Stimulated activated CD4-positive, alpha-beta T cell treated with anti-CD3 and anti-CD28 coated beads, Interleukin-15, amount 100 ng/mL, for 1 hour (primary cell): ENCODE measurements at places on chromosomes 12 and 14.

DNA sequence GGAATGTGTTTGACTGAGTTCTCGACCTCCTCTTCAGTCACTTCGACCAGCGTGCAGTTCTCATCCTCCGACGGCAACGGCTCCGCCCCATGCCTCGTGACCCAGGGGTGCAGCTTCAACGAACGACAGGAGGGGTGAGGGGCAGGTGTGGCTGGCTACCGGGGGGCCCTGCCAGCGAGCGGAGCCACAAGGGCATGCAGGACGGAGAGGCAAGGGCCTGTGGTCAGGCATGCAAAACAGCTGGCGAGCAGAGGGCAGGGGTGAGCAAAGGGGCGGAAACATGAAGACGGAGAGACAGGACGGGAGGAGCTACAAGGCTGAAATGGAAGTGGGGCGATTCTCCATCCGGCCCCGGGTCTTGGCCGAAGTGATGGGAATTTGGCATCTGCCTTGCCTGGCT, 38.7 kb downstream of the P2RX4 start:
- DNase-seq, result no peak

DNA sequence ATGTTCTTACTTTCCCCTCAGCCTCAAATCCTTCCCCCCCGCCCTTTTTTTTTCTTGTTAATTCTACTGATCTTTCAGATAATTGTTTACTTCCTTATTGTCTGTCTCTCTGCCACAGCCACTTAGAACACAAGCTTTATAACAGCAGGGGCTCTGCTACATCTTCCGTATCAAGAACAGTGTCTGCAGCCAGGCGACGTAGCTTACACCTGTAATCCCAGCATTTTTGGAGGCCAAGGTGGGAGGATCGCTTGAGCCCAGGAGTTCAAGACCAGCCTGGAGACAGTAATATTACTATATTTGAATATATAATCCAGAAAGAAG, 5.4 kb downstream of the SOS2 start:
- DNase-seq, result no peak

DNA sequence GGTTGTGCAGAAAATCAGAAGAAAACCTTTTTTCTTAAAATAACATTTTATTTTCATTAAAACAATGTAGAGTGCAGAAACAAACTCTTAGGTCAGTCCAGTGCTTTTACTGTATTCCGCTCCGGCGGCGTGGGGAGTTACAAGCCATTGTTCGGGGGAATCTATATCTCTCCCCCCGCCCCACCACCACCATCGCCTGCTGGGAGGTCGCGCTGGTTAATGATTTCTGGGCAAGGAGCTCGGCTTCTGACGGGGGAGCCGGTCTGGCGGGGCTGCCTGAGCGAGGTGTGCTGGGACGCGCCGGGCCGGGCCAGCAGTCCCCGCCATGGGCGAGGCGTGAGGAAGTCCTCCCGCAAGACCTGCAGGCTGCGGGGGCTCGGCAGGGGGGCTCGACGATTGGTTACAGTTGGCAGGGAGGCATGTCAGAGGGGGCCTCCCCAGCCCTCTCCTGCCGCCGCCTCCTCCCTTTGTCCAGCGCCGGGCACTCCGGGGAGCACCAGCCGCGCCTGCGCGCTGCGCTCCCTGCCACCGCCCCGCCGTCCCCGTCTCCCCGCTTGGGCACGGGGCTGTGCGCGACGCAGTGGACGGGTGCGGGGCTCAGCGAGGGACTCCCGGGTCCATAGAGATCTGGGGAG, 1.0 kb upstream of the DUSP6 start:
- no peak for DNase-seq

DNA sequence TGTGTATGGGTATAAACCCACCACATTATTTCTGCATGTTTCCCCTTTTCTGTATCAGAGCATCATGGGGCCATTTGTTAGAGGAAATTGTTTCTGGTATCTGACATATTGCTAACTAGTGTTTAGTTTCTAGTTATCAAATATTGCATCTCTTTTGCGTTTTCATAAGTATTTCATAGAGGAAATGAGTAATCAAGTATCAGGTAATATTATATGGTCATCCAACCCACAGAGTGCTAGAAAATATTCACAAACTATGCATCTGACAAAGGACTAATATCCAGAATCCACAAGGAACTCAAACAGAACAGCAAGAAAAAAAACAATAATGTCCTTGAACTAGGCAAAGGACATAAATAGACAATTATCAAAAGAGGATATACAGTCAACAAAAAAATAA, 258.9 kb upstream of the LRIG3 start:
- DNase-seq, result no peak

GRCh38 chr12:29543036-29543435, 45.5 kb upstream of the OVCH1 start:
- no peak for DNase-seq

DNA sequence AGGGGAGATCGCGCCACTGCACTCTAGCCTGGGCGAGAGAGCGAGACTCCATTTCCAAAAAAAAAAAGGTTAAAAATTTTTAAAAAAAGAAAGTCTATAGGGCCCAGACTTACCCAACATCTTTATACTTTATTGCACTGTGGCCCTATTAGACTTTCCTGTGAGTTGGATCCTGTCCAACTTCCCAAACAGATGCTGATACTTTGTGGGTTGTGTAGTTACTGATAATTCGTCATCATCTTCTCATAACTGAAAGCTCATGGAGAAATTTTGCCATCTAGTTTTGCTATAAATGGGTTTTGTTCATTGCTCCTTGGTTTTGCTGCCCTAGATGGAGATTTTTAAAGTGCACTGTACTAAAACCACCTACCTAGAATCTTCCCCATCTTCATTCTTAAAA, 31.1 kb downstream of the APOBEC1 start:
- DNase-seq, result no peak

GRCh38 chr14:64848239-64848638, 31.5 kb downstream of the SPTB start:
- no peak for DNase-seq

- DNase-seq, result no peak
Observed at GRCh38 chr14:79920180-79920692, 291.1 kb downstream of the DIO2 start.

DNA sequence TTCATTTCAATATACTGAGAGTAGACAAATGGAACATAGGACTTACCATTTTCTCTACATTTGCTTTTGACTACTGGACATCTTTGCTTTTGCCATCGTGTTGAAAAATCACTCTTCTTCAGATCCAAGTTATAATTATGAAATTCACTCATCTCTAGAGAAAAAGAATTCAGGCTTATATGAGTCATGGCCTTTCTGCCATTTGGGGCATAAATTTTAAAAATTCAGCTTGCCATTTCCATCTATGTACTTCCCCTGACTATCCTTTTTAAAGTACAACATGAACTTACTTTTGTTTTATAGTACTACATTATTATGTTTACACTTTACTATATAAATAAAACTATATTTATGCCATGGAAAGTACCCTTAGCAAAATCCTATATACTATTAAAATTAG, 3.0 kb downstream of the KLRK1 start:
- no peak for DNase-seq

DNA sequence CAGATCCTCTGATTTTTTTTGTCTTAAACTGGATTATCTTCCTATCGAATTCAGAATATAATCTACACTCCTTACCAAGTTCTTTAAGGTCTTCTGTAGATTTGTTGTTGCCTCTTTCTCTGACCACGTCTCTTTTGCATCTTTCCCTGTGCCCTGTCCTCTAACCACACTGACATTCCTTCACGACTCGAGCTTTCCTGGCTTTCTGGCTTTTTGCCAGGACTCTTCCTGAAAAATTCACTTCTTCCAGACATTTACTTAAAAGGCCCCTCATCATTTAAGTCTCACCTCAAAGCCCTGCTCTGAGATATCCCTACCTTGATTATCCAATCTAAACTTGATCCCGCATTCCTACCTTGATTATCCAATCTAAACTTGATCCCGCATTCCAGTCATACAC, 422.3 kb upstream of the DCN start:
- DNase-seq, result no peak

- no peak for DNase-seq
Observed at GRCh38 chr12:5746036-5746908, 198.8 kb downstream of the ANO2 start.

- DNase-seq, result no peak
Observed at GRCh38 chr14:69612783-69613130, 1.4 kb downstream of the SUSD6 start.

GRCh38 chr14:105378873-105379685, 19.3 kb upstream of the TEX22 start:
- DNase-seq, result no peak

DNA sequence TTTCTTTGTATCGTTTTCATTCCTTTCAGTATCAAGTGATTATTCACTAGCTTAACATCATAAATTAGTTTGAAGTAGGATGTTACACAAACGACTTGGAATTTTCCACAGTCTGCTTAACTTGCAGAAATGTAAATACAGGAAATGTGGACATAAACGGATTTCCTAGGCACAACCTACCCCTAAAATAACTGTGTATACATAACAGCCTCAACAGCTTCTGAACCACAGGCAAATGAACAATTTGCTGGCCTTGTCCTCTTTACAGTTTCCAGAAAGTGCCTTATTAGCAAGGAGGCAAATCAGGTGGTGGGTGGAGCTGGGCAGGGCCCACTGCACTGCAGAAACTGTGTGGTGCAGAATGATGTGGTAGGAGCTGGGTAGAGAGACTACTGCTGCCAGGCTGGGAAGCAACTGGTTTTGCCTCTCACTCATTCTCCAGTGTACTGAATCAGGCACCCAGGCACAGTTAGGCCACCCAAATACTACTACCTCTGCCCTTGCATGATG, 14.1 kb downstream of the DRAM1 start:
- no peak for DNase-seq

- DNase-seq, result no peak
Observed at GRCh38 chr12:128685903-128686475, 137.8 kb downstream of the SLC15A4 start.

DNA sequence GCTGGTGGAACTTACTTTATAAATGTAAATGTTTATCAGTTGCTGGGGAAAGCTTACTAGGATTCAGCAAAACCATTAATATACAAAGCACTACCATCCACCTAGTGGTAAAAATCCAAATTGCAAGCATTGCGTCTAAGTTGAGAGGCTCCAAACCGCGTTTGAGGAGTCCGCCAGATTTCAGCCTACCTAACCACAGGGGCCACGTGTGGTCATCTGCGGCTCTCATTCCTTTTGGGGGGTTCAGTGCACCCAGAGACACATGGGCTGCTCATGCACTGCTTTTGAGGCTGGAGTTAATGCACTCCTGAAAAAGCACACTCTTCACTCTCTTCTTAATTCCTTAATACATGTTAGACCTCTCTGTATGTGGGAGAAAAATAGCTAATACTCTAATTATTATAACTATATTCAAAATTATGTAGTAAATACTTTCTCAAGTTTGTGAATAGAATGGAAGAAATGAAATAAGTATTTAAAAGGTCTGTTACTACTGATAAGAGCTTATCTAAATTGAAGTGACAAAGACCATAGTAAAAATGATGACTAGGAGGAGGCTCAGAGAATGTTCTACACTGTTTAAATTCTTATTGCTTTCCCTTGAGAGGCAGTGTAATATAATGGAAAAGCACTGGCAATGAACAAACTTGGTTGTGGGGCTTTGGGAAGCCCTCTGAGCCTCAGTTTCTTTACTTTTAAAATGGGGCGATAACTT, 41.4 kb upstream of the MANSC4 start:
- DNase-seq, result peak; percentile 6

DNA sequence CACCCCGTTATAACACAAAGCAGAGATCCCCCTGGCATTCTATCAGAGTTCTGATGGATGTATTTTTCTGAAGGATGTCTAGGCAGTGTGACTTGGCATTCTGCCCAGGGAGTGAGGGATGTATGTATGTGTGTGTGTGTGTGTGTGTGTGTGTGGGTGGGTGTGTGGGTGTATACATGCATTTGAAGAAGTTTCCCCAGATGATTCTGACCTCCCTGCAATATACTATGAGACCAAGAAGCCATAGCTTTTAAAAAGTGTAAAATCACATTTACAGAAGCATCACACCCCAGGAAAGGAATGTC, 59.7 kb upstream of the NAP1L1 start:
- DNase-seq, result no peak

GRCh38 chr12:42255221-42255865, 17.3 kb upstream of the YAF2 start:
- no peak for DNase-seq

GRCh38 chr14:83533734-83534133, 1996.2 kb upstream of the FLRT2 start:
- DNase-seq, result no peak

DNA sequence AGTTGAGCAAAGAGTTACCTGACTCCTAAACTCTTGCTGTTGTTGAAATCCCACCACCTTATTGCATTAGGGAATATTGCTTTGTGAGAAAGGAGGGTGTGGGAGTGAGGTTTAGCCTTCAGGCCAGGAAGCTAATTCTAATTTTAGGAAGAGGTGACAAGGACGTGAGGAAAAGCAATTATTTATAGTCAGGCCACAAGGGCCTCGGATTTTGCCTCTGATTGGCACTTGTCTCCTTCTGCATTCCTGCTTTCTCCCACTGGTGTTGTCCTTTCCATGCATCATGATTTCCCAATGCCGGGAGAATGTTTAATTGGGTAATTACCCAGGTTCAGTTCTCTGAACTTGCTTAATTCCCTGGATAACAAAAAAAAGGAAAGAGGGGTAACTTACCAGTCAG, 37.9 kb upstream of the SLC38A2 start:
- DNase-seq, result no peak

- DNase-seq, result no peak
Observed at GRCh38 chr14:67133595-67134441, 55.4 kb upstream of the GARIN2 start.

GRCh38 chr12:69392179-69392928, 32.8 kb downstream of the YEATS4 start:
- no peak for DNase-seq

DNA sequence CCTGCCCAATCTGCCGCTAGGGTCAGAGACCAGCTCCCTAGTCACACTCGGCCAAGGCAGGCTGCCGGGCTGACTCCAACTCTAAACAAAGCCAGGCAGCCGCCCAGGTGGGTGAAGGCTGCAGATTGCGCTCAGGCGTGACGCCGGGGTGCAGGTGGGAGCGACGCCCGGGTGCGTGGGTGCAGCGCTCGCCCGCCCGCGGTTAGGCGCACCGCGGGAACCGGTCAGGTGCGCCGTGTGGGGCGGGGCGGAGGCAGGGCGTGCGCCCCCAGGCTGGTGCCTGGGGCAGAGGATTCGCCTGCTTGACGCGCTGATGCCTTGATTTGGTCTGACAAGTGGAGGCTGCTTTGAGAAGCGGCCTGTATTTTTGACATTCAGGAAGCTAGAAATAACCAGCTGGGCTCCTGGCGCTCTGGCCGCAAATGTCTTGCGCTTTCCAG, 126.7 kb upstream of the HIF1A start:
- DNase-seq, result peak; percentile 8

GRCh38 chr14:68756734-68757133, 36.1 kb downstream of the ZFP36L1 start:
- no peak for DNase-seq

DNA sequence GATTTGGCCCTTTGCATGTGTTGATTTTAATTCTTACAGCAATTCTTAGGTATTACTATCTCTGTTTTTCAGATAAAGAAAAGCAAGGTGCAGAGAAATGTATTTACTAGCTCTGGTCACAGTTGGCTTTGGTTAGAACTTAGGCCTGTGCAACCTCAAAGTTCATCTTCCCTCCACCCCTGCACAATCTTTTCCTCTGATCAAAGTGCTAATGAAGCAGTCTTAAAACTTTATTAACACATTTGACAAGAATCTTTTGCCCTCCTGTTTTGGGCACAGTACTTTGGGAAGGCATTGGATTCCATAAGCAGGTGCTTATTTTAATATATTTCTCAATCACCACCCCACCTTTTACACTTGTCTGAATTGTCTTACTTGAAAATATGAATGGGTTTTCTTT, 2.7 kb downstream of the IRAK4 start:
- DNase-seq, result no peak

GRCh38 chr12:41521872-41522379, 333.8 kb downstream of the PDZRN4 start:
- no peak for DNase-seq
